ENCODE measurements at places on chromosomes 2 and 18.

- DNase-seq = no peak
Measured at GRCh38 chr2:202023904-202024266, 9.8 kb upstream of the FZD7 start.

DNA sequence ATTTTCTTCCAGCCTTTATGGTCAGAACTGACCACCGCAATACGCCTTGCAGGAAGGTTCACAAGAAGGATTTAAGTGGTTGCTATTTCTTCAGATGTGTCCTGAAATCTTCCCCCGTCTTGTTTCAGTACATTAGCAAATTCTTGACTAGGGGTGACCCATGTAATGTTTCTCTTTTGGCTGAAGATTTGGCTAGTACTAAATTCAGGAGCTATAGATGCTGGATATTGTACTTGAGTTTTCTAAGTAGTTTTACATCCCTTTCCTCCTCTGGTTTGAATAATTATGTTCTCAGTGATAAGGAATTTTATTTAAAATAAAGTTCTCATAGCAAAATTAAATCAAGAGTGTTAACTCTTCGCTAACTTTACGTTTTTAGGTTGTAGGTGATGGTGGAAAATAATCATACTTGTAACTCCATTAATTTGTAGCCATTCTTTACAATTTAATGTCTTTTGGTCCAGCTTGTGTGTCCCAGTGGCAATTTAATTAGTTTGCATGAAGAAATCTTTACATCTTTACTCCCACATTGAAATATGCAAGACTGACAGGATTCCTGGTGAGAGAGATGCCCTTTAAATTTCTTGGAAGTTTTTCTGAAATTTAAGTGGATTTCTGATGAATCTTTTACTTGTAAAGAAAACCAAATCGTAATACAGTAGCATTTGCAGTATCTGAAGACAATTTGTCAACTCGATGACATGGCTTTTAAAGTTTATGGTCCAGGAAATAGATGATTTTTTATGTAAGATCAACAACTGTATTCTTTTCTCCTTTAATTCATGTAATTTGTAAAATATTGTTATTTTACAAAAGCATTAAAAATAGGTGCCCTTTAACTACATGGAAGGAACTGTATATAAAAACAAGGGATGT, 2.8 kb downstream of the PHLPP1 start:
- peak; percentile 8 for DNase-seq

GRCh38 chr2:86631846-86632485, 8.3 kb upstream of the RNF103 start:
- DNase-seq = no peak

DNA sequence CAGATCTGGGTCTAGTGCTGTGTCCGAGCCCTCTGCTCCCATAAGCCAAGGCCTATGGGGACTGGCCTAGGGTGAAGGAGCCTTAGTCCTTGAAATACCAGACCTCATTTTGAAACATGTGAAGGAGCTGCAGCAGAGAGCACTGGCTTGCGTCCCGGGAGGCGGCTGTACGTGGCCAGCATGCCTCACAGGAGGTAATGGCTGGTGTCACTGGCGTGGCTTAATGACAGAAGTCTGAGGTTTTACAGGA, 72.7 kb upstream of the OTOS start:
- no peak for DNase-seq

- DNase-seq = no peak
Measured at GRCh38 chr2:239791526-239792404, 233.4 kb downstream of the NDUFA10 start.

- no peak for DNase-seq
Measured at GRCh38 chr2:235776531-235776930, 282.7 kb downstream of the AGAP1 start.

- no peak for DNase-seq
Measured at GRCh38 chr2:234305846-234306245, 191.0 kb downstream of the ARL4C start.

DNA sequence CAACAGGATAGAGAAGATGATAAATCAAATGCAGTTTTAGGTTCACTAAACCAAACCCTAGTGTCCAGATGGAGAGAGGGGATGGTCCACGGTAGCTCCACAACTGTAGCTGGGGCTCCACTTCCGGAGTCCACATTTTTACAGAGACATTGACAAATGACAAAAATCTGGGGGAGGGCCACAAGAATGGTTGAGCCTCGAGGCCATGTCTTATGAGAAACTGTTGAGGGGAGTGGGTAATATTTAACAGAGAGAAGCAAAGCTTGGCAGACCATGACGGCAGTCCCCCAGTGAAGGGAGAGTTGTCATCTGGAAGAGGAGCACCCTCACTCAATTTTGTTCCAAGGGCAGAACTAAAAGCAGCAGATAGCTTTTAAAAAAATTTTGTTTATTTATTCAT, 17.6 kb upstream of the EPHA4 start:
- DNase-seq = no peak

- no peak for DNase-seq
Measured at GRCh38 chr18:22860807-22861206, 72.3 kb upstream of the RBBP8 start.

DNA sequence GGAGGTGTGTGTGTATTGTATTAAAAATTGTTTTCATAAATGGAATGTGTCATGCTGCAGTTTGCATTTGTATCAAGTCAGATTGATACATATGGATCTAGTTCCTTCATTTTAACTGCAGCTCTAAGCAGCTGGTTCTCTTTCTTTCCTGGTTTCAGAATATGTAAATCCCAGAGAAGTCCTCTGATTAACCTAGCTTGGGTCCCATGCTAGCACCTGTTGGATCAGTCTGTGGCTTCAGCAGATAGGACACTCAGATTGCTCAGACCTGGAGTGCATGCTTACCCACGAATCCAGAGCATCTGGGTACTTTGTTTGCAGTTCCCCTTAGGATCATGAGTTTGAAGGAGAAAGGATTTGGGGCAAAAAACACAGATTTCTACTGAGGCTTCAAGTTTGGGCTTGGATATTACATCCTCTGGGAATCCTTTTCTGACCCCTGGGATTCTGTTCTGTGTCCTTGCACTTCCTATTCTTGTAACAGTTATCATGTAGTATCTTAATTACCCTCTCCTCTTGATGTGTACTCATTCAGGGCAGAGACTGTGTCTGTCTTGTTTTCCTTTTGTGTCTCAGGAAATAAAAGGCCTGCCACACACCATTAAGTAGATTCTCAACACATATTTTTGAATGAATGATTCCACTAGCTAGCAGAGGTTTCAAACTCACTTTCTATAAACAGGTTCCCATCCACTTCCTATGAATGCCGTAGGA, 142.1 kb downstream of the PHLPP1 start:
- DNase-seq = no peak

- no peak for DNase-seq
Measured at GRCh38 chr18:77063260-77063659, 69.3 kb downstream of the MBP start.

DNA sequence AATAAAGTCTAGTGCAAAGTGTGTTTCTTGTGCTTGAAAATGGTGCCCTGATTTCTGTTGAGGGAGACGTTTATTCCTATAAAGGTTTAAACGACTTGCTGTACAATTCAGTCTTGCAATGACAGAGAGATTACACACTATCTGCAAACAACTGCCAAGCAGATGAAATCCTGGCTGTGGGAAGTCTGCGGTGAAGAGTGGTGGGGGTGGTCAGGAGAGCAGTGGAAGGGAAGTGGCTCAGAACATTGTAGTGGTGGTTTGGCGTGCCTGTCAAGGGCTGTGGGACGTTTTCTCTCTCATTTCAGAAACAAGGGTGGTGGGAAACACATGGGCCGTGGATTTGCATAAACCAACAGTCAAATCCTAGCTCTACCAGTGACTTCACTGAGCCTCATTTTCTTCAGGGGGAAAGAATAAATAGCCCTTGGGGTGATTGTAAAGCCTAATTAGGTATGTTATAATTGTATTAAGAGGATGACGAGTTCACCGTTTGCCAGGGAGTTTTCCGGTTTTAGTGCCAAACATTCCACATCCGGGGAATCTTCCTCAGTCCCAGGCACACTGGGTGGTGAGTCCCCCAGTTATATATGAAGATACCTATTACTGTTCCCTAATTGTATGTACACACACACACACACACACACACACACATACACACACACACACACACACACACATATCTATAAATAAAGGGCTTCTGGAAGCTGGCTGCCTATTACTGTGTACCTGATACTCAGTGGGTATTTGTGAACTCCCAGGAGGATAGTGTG, 115.0 kb downstream of the SPTBN1 start:
- no peak for DNase-seq

DNA sequence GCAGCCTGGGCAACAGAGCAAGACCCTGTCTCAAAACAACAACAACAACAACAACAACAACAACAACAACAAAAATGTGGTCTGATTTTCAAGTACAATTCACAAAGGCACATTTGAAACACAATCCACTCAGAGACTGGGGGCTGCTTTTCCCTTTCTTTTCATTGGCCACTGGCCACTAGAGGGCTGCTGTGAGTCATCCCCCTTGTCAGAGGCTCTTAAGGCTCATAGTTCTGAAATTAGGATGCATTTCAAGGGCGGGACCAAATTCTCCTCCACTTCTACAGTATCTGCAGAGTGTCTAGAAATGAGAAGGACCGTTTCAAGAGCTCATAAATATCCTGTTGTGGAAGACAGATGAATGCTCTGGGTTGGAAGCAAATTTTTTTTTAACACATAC, 285.4 kb downstream of the NRXN1 start:
- DNase-seq = no peak

- peak; percentile 63 for DNase-seq
Measured at GRCh38 chr18:69580107-69580506, 179.4 kb downstream of the DOK6 start.

DNA sequence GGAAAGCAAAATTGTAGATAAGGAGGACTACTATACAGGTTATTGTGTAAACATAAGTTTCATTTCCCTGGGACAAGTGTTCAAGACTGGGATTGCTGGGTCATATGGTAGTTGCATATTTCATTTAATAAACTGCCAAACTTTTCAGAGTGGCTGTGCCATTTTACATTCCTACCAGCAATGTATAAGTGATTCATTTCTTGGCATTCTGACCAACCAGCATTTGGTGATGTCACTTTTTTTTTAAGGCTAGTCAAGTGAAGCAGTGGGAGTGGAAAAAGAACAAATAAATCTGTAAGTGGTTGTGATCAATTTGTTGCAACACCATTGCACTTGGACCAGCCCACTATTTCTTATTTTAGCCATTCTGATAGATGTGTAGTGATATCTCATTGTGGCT, 5.2 kb upstream of the CHCHD5 start:
- no peak for DNase-seq

DNA sequence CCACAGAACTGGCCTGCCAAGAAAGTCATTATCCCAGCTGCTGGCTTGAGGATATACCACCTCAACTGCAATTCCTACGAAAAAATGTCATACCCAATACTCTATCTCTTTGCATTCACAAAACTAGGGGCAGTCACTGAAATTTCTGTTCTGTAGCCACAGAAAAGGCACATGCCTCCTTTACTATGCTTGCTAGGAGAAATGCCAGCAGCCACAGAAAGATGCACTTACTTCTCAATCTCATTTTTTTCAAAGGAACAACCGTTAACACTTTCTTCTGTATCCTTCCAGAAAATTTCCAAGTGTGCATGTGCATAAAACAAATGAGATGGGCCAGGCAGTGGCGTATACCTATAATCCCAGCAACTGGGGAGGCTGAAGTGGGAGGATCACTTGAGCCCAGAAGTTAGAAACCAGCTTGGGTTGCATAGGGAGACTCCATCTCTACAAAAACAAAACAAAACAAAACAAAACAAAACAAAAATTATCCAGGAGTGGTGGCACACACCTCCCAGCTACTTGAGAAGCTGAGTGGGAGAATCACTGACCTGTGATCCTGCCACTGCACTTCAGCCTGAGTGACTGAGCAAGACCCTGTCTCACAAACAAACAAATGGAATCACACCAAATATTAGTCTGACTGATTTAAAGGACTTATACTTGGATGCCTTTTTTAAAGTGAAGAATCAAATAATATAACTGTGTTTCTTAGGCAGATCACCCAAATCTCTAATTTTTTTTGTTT, 22.4 kb upstream of the PUM2 start:
- no peak for DNase-seq

GRCh38 chr18:42850174-42851083, 265.1 kb downstream of the RIT2 start:
- no peak for DNase-seq

GRCh38 chr2:145789636-145790035, 1269.7 kb upstream of the ZEB2 start:
- no peak for DNase-seq

DNA sequence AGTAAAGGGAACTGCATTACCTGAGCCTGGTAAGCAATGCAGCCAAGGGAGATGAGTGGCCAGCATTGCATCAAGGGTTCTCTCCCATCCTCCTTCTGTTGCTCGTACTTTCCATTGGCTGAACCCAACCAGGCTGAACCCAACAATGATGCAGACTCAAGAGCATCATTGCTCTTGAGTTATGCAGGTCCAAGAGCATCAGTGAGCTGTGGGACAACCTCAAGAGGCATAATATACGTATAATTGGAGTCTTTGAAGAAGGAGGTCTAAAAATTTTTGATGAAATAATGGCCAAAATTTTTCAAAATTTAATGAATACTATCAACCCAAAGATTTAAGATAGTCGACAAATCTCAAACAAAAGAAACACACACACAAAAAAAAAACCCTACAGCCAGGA, 213.0 kb downstream of the RNF152 start:
- DNase-seq = no peak

- no peak for DNase-seq
Measured at GRCh38 chr2:103788389-103788788, 1026.6 kb downstream of the TMEM182 start.

GRCh38 chr2:181046833-181047232, 66.4 kb downstream of the UBE2E3 start:
- no peak for DNase-seq

All from NCI-H524 (cell line).